ENCODE measurements at places on chromosomes 16 and 17.
A peak's percentile ranks its signal among the peaks of the same experiment; 100 is the strongest.

DNA sequence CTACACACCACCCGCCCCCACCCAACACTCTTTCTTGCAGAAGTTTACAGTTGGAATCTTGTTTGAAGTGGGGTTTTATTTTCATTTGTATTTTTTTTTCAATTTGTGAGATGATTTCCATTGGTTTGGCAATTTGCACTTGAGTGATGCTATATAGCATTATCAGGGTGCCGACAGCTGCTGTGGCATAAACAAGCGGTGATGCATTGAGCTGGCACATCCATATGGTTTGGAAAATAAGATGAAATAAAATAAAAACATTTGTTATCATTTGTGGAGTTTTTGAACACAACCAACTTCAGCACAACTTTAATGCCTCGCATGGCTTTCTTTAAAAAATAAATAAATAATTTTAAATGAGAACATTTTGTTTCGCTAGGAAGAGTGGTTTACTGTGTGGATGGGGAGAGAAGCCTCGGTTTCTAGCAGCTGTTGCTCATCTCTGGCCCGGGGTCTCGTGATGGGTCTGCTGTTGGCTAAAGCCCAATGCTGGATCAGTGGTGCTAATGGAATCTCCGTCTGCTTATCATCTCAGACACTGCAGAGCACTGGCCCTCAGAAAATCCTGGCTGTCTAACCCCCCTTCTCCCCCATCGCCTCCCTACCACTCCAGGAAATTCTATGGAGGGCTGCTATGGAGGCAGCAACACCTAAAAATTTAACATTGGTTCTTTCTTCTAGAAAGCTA lies 192.3 kb upstream of the MAF start:
- DNase-seq: no peak

DNA sequence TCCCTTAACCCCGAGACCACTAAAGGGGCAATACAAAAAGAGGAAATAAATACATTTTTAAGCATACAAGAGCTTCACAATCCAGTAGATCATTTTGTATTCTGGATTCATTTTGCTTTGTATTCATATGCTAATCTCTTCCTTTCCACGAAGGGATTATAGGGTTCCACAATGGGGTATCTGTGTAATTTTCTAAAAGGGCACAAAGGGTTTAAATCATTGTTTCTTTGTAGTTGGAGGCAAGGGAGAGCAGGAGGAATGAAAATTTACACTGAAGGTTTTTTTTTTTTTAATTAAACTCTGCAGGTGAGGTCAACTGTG lies 592 bp upstream of the NUFIP2 start:
- DNase-seq: no peak

- DNase-seq: peak; percentile 30
These were observed 732 bp downstream of the TNRC6A start for GRCh38 chr16:24729951-24730815.

- DNase-seq: no peak
These were observed 12.7 kb upstream of the ANKFY1 start for GRCh38 chr17:4276514-4276913.

GRCh38 chr16:74577882-74578366 lies 29.0 kb downstream of the GLG1 start:
- no peak for DNase-seq

DNA sequence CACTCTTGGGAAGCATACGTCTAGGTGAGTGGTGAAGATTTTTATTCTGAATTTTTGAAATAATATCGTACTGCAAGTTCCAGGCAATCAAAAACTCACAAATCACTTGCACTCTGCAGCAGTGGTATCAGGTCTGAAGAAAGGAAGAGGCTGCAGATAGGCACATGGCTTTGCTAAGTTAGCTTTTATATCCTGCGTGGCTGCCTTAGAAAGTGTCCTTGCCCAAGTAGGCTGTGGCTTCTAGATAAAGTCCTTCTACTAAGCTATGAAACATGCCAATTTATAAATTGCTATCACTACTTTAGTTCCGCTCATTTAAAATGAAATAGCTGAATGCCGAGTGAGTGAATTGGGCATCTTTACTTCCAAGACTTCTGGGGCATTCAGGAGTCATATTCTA lies 17.9 kb downstream of the WWOX start:
- no peak for DNase-seq

DNA sequence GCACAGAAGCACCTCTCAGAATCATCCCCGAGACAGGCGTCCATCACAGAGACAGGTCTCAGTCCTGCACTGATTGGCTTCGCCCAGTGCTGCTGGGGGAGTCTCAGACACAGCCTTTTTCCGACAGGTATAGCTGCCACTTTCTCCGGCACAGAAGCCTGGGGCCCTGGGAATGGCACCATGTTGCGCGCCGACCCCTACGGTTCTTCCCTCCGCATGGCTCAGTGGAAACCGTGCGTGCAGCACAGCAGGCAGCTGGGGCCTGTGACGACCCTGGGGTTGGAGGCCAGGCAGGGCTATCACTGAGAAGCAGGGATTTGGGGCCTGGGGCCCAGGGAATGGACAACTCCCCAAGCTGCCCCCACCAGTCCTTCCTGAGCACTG lies 29.7 kb upstream of the CDH15 start:
- no peak for DNase-seq

GRCh38 chr17:70945386-70945785 lies 776.1 kb downstream of the KCNJ2 start:
- DNase-seq: no peak

GRCh38 chr16:49049191-49049590 lies 232.4 kb downstream of the CBLN1 start:
- DNase-seq: no peak

DNA sequence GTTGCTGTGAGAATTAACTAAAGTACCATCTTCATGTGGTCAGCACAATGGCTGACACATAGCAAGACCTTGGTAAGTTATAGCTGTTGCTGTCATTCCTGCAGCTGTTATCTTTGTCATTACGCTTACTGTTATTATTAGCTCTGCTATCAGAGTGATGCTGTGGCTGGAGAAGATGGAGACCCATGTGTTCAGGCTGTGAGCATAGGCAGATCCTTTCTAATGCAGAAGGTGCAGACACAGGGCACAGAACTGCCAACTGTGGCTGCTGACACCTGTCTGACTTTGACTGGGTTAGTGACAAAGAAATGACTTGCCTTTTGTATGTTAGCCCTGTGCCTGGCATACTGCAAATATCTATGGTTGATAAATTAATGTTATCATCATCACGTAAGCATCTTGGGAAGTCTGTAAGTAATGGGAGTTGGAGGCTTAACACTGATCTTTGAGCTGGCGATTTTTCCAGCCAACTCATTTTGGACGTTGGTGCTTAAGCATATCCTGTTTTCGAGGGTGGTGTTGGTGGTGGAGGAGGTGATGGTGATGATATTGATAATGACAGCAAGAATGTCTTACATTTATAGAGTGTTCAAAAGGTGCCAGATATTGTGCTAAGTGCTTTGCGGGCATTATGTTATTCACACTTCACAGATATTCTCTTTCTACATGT lies 695.3 kb downstream of the WWOX start:
- no peak for DNase-seq

DNA sequence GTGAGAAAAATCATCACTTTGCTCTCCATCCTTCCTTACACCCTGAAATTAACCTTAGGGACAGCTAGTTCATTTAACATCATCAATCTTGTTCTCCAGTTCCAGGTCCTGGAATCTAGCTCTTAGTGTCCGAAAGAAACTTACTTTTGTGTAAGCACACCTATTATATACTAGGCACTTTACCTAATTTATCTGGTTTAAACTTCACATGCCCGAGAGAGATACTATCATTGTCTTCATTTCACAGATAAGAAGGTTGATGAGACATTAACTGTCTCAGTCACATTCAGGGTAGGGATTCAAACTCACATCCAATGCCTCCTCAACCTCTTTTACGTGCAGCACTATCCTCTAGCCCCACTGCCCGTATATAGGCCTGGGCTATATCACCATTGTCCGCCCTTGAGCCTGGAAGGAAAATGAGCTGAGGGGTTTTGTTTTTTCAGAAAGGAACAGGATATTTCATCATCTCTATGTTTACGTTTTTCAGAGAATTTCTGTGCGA lies 501 bp upstream of the AP2B1 start:
- no peak for DNase-seq

GRCh38 chr17:78529871-78530670 lies 47.1 kb downstream of the DNAH17 start:
- DNase-seq: no peak

- DNase-seq: no peak
These were observed 97.8 kb downstream of the ARHGAP44 start for GRCh38 chr17:12887088-12887487.

- DNase-seq: no peak
These were observed 540 bp downstream of the PPP4C start for GRCh38 chr16:30076276-30076791.

GRCh38 chr17:26782153-26782552 lies 511.8 kb upstream of the WSB1 start:
- no peak for DNase-seq

DNA sequence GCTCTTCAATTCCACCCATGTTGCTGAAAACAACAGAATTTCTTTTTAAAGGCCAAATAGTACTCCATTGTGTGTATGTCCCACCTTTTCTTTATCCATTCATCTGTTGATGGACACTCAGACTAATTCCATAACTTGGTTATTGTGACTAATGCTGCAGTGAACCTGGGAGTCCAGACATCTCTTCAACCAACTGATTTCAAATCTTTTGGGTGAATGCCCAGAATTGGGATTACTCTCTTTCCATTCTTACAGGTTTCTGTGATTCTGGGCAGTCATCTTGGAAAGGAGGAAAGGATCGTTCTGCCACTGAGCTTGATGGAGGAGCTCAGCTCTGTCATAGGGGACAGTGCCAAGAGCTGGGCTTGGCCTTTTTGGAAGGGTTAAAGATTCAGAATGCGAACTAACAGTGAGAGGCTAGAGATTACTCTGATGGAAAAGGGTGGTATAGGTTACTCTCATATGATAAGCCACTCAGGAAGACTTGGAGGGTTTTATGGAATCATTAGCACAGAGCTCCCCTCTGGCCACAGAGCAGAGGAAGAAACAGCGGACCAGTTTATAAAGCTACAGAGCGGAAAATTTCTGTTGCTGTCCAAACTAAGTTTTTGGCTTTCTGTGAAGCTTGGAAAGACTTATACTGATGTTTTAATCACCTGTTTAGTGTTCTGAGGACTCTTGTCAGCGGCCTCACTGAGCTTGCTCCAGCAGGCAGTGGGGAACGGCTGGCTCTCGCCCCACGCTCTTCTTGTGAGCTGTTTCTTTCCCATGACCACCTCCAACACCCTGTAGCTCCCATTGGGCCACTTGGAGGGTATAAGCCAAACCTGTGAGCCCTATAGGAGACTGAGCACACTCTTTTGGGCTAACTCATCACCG lies 48.3 kb downstream of the HIC1 start:
- no peak for DNase-seq

DNA sequence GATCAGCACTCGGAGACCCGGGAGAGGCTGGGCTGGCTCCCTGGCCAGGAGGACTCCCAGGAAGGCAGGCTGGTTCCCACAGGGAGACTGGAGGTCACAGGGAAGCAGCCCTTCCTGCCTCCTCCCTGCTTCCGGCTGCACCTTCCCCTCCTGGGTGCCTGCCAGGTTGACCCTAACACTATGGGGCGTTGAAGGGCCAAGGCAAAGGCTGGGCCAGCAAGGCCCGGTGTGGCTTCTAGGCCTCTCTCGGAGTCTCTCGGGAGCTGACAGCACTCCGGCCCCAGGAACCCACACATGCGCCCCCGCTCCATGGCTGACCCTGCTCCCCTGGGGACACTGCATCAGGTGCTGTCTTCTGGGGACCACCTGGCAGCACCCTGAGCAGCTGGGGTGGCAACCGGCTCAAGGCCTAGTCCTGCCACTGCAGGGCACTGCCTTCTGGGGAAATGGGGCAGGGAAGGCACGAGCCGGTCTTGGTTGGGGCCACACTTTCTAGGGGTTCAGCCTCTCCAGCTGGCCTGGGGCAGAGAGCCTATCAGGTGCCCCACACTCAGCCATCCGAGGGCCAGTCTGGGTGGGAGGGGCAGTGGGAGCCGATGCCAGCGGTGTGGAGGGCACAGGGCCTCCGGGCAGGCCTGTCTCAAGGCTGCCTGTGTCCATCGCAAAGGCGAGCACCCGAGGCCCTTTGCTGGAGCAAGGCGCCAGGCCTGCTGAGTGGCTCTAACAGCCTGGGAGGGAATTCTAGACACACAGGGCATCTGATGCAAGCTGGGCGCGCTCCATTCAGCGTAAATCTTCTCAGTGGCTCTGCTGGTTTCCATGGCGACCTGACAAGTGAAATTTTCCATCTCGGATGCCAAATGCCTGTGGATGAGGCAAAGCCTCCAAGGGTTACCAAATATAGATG lies 5.6 kb upstream of the MTSS2 start:
- DNase-seq: no peak

DNA sequence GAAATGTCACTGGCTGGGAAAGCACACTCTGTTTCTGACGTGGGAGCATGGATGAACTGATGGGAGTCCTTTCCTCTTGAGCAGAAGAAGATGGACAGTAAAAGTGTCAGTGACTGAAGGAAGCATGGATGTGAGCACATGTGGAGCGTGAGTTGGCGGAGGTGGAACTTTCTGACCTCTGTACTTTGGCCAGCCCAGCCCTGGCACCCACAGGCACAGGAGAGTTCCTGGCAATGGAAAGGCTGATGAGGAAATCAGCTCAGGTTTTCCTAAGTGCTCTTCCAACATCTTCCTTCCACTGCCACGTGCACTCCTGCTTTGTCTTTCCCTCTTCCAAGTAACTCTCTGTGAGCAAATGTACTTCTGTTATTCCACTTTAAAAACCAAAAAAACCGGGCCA lies 276.8 kb downstream of the NTN1 start:
- no peak for DNase-seq

GRCh38 chr16:87880117-87880696 lies 10.9 kb upstream of the SLC7A5 start:
- no peak for DNase-seq

GRCh38 chr16:85393674-85394451 lies 219.3 kb upstream of the GSE1 start:
- peak; percentile 82 for DNase-seq

DNA sequence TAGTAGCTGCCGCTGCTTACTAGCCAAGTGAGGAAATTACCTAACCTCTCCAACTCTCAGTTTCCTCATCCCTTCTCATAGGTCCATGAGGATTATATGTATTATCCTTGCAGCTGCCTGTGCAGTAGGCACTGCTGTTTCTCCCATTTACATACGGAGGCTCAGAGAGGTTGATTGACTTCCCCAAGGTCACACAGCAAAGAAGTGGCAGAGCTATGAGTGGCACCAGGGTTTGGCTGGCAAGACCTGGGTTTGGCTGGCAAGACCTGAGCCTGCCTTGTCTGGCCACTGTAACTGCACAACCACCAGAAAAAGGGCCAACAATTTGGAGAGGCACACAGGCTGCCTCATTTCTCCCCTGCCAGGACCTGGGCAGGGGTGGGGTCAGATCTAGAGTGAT lies 2.5 kb upstream of the NDRG4 start:
- no peak for DNase-seq
